HEK293T (cell line): ENCODE measurements at places on chromosomes 16 and 17.

DNA sequence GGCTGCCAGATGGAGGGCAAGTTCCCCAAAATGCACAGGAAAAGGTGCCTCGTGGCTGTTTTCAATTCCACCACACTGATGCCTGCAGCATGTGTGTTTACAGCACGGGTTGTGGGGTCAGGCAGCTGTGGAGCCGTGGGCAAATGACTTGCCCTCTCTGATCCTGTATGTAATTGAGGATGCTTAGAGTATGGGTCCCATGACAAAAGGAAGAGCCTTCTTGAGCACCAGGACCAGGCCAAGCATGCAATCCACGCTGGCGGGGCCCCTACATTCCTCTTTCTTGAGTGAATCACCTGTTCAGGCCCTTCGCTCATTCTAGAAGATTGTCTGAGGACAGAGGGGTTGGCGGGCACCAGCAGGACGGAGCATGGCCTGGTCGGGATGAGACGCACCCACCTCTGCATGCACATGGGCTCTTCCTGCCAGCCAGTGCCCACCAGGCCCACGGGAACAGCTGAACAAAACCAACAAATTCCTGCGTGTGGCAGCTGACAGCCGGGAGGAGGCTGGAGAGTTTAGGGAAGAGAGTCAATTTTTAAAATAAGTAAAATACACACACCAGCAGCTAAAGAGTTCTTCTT lies 1.4 kb upstream of the CTRB2 start:
- no peak for DNase-seq

DNA sequence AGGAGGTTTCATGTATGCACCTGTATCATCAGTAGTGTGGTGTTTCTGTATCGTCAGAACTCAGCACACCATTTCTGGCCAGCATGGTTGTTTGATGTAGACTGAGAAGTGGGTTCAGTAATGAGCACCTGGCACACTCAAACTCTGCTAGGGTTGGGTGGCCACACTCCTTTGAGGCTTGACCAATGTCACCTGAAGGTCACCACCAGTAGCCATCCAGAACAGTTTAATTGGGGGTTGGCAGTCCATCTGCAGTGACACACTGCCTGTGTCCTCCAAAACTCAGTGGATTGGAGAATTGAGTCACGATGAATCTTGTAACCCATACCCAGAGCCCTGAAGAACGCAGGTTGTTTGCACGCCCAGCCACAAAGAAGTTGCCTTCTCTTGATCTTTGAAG lies 86.8 kb upstream of the HSBP1 start:
- no peak for DNase-seq

GRCh38 chr16:14219983-14220382 lies 148.9 kb downstream of the MRTFB start:
- DNase-seq = no peak

DNA sequence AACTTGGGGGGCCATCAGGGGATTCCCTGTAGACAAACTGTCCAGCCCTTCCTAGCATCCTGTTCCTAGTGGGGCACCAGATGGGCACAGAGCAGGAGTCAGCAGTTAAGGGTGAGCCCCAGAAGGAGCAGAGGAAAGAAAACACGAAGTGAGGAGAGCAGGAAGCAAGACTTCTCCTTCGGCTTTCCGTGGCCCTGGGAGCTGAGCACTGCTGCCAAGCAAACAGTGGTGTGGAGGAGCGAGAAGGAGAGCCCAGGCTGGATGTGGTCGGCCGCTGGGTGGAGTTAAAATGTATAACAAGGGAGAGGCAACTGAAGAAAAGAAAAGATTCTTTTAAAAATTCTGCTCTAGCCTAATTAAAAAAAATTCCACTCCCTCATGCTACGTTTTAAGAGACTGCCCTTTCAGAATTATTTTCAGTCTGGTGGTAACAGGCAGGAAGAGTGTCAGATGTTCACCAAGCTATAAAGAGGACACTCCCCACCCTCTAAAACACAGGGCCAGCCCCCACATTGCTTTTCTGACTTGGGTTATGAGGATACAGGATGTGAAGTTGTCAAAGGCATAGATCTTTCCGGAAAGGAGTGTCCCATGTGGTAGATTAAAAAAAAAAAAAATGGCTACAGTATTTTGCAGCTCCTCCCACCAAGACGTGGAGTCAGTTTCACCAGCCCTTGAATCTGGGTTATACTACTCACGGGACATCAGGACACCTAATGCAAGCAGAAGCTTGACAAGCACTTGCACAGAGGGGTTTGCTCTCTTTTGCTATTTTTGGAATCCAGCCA lies 74.9 kb upstream of the ZFHX3 start:
- DNase-seq = no peak

- DNase-seq = peak; percentile 84
These were observed at the start of gene SETD6 for GRCh38 chr16:58515125-58515870. SETD6 (plus strand) TSS chr16:58515517; CDS start chr16:58515538, 21 bp downstream.

- DNase-seq = peak; percentile 91
These were observed 5.5 kb upstream of the RHBDF2 start for GRCh38 chr17:76506408-76507345.

GRCh38 chr16:27177031-27177774 lies 26.1 kb upstream of the KDM8 start:
- DNase-seq = no peak
